ENCODE measurements at places on chromosomes 6 and 20.

DNA sequence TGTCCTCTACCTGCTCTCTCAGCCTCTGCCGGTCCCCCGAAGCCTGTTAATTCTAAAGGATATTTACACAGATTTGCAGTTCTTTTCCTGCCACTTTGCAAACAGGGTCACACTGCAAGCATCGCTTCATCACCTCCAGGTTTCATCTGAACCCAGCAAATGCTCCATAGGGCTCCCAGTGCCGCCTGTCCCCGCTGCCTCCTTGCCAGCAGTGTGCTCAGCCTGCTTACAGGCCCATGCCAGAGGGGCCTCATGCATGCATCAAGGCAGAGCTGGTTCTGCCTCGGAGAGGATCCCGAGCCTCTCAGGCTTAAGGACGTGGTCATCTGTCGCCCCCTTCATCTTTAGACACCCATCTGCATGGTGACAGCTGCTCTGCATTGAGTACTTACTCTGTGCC is 10.5 kb downstream of the SIRPA start:
- DNase-seq = no peak

- DNase-seq = no peak
Measured at GRCh38 chr6:33847078-33847477, 43.3 kb upstream of the MLN start.

DNA sequence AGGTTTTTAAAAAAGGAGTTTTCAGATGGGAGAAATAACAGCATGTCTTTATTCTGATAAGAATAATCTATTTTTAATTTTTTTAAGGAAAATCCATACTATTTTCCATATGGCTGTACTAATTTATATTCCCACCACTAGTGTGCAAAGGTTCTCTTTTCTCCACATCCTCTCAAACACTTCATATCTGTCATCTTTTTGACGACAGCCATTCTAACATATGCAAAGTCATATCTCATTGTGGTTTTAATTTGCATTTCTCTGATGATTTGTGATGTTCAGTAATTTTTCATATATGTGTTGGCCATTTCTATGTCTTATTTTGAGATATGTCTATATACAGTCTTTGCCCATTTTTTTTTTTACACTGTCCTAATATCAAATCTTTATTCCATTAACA is 280.6 kb upstream of the RUNX2 start:
- DNase-seq = no peak

- DNase-seq = no peak
Measured at GRCh38 chr6:33166811-33167210, 25.5 kb downstream of the COL11A2 start.

DNA sequence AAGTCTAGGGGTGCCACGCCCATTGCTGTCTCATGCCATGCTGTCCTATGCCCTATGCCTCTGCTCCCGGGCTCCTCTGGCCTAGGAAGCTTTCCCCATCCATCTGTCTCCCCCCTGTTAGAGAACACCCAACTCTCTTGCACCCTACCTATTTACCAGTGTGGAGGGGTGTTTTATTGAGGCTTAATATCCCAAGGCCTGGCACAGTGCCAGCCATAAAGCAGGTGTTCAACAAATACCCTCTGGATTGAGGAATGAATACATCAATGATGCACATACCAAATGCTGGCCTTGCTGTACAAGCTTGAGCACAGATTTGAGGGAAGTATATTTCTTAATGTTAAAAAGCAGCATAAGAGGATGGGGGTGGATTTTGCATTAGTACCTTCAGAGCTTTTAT is 38.3 kb downstream of the METTL24 start:
- DNase-seq = no peak

GRCh38 chr6:43771858-43772680 is 2.1 kb downstream of the VEGFA start:
- DNase-seq = peak; percentile 77

- DNase-seq = no peak
Measured at GRCh38 chr20:62644044-62644795, 1.9 kb downstream of the SLCO4A1 start.

GRCh38 chr20:25346349-25346748 is 44.3 kb downstream of the ABHD12 start:
- DNase-seq = no peak

DNA sequence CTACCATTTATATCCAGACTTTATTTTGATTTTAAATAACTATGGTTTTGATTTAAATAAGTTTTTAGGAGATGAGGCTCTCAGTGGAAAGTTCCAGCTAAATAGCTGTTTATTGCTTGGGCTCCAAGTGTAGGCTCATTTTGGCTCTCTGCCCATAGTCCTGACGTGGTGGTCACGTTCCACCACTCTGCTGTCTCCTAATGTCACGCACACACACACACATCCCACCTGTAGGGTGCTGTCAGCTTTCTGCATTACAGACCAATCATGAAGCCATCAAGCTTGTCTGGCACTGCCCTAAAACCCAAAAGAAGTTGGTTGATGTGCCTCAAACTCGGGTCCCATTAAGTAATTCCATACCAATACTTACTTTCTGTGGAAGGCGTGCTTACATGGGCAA is 45.4 kb downstream of the PANK2 start:
- no peak for DNase-seq

DNA sequence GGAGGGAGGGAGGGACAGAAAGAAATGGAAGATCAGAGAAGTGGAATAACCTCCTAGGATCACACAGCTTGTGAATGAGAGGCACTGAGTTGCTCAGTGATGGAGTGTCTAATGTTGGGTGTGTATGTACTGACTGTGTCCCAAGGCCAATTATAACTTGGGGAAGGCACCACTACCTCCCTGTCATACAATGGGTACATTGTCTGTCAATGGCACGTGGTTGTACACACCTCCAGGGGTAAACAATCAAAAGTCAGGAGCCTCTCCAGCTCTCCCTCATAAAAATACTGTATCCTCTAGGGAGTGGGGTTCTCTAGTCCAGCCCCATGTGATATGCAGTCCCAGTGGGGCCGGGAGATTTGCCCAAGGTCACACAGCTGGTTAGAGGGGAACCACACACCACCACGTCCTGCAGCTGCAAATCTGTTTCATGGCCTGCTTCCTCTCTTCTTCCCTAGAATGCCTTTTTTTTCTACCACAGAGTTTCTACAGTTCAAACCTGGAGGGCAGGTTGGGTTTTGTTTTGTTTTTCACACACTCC is 112.5 kb downstream of the SNX5 start:
- DNase-seq = no peak

DNA sequence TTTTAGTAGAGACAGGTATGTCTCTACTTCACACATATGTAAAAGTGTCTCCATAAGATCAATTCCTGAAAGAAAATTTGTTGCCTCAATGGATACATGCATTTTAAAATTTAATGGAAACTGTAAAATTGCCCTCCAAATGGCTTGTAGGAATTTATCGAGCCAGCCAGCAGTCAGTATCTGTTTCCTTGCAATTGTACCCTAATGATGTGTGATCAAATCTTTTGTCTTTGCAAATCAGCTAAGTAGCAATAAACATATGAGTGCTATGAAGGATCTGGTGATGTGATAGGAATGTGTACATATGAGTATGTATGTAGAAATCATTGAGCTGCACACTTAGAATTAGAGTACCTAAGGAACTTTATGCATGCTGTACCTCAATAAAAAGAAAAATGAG is 253.0 kb downstream of the MAFB start:
- no peak for DNase-seq

DNA sequence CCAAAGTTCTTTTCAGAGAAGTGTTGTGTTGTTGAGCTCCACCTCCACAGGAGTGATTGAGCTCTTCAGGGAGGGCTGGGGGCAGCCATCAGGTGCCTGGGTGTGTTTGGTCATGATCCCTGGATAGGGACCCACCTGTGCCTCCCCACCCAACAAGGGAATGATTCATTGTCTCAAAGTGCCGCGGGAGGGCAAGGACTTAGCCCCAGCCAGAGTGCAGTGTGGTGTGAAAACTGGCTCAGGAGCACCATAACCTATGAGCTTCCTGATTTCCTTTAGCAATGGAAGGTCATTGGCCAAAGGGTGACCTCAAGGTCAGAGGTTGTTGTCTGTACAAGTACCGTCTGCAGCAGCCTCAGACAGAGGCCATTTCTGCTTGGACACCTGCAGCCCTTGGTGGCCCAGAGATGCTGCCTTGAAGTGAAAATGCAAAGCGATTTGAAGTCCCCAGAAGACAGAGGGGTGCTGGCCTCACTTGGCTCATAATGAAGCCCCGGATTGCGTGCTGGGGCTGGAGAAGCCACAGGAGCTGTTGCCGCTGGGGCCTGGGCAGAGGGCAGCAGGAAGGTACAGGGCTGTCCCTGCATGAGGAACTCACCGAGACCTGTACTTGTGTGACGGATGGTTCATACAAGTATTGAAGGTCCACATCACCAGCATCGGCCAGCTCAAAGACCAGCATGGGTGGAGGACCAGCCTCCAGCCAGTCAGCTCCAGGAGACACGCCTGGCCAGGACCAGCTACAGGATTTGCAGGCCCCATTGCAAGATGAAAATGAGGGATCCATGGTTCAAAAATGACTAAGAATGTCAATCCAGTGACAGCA is 100.6 kb upstream of the DUSP22 start:
- DNase-seq = no peak

DNA sequence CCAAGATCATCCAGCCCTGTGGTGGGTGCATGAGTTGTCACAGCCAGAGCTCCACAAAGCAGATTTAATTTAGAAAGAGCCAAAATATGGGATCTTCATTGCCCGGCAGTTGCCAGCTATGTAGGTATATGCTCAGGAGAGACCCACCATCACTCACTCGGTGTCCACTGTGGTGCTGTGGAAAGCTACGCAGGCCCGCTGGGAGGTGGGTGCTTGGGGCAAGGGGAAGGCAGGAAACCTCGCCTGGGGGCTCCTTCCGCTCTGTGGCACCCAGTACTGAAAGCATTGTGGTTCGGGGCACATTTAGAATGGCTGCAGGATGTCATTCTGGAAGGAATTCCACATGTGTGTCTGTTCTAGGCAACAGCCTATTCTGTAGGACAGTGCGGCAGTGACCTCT is 259.9 kb downstream of the TAF4 start:
- no peak for DNase-seq

- peak; percentile 64 for DNase-seq
Measured at GRCh38 chr20:17916433-17916891, 52.1 kb downstream of the SNX5 start.

GRCh38 chr20:52261792-52262191 is 70.2 kb upstream of the ZFP64 start:
- no peak for DNase-seq

- peak; percentile 60 for DNase-seq
Measured at GRCh38 chr6:149840345-149841075, 23.6 kb downstream of the LRP11 start.

- DNase-seq = no peak
Measured at GRCh38 chr6:90288404-90288803, 8.2 kb downstream of the BACH2 start.

GRCh38 chr6:160128125-160128683 is 6.6 kb downstream of the SLC22A1 start:
- DNase-seq = no peak

DNA sequence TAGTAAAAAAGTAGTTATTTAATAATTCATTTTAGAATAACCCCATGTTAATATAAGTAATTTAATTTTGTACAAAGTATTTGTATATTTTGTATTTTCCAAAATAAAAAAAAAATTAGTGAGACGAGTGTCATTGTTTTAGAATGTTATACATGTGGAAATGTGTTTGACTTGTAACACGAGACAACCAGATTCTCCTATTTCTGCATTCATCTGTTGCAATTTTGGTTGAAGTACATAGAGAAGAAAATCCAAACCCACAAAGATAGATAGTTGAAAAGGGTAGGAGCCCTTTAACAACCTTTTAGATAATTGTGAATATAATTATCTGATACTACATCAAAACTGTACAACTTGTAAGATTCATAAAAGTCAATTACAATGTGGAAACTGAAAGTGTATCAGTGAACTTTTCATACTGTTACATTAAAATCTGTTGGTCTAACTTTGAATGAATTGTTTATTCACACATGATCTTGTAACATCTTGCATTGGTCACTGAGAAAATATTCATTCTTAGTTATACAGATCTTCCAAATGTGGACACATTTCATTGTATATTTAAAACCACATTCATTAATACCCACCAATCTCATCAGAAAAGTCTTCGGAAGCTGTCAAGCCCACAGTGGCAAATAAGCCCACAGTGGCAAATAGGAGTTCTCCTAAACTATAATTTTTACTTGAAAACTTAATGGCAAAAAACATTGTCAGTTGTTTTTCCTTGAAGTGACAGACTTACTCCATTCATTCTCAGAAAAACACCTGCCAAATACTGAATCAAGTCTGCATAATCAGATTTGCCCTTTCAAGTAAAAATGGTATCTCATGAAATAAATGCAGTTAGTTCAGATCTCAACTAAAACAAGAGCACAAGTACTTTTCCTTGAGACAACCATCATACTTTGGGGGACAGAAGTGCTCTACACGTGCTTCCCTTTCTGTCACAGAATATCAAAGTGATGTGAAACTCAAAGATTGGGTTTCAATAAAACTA is 52.8 kb downstream of the FKBP5 start:
- no peak for DNase-seq

DNA sequence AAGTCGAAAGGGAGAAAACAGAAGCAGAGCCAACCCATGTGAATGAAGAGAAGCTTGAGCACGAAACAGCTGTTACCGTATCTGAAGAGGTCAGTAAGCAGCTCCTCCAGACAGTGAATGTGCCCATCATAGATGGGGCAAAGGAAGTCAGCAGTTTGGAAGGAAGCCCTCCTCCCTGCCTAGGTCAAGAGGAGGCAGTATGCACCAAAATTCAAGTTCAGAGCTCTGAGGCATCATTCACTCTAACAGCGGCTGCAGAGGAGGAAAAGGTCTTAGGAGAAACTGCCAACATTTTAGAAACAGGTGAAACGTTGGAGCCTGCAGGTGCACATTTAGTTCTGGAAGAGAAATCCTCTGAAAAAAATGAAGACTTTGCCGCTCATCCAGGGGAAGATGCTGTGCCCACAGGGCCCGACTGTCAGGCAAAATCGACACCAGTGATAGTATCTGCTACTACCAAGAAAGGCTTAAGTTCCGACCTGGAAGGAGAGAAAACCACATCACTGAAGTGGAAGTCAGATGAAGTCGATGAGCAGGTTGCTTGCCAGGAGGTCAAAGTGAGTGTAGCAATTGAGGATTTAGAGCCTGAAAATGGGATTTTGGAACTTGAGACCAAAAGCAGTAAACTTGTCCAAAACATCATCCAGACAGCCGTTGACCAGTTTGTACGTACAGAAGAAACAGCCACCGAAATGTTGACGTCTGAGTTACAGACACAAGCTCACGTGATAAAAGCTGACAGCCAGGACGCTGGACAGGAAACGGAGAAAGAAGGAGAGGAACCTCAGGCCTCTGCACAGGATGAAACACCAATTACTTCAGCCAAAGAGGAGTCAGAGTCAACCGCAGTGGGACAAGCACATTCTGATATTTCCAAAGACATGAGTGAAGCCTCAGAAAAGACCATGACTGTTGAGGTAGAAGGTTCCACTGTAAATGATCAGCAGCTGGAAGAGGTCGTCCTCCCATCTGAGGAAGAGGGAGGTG is 38.7 kb downstream of the ZBTB2 start:
- DNase-seq = no peak

- DNase-seq = no peak
Measured at GRCh38 chr6:82264824-82265223, 17.3 kb upstream of the IBTK start.

GRCh38 chr20:35615667-35616464 is at the start of gene SPAG4:
Gene SPAG4, plus strand, starts transcription at chr20:35615829. Its CDS starts 175 bp downstream, at chr20:35616004.
- peak; percentile 95 for DNase-seq

- no peak for DNase-seq
Measured at GRCh38 chr6:106749609-106750008, 120.2 kb downstream of the QRSL1 start.

Data from right hindlimb (tissue), 1 donor.